ENCODE measurements at places on chromosomes 5 and 9. TPM values are rescaled to one million over a fixed set of nuclear protein-coding genes. Genes with fewer than 3 reads are reported as not detected.

- DNase-seq: peak; percentile 74
These were observed 62.3 kb downstream of the LHFPL2 start for GRCh38 chr5:78586251-78586650.

- DNase-seq: no peak
These were observed 22.7 kb downstream of the KLF4 start for GRCh38 chr9:107466826-107467225.

GRCh38 chr9:112535301-112535700, 48.7 kb downstream of the KIAA1958 start:
- DNase-seq: peak; percentile 57

DNA sequence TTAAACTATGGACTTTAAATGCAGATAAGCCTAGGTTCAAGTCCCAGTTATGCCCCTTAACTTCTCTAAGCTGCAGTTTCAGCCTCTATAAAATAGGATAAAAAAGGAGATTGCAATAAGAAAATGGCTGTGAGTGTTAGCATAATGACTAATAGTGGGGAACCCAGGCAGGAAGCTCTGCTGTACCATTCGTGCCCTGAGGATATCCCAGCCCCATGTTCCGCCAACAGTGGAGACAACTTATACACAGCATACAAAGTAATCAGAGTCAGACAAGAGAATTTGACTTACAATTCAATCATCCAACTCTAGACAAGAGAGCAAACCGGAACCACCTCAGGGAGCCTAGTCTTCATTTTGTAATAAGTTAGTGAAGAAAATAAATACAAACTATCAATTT, 141.5 kb upstream of the FSTL4 start:
- DNase-seq: peak; percentile 90

DNA sequence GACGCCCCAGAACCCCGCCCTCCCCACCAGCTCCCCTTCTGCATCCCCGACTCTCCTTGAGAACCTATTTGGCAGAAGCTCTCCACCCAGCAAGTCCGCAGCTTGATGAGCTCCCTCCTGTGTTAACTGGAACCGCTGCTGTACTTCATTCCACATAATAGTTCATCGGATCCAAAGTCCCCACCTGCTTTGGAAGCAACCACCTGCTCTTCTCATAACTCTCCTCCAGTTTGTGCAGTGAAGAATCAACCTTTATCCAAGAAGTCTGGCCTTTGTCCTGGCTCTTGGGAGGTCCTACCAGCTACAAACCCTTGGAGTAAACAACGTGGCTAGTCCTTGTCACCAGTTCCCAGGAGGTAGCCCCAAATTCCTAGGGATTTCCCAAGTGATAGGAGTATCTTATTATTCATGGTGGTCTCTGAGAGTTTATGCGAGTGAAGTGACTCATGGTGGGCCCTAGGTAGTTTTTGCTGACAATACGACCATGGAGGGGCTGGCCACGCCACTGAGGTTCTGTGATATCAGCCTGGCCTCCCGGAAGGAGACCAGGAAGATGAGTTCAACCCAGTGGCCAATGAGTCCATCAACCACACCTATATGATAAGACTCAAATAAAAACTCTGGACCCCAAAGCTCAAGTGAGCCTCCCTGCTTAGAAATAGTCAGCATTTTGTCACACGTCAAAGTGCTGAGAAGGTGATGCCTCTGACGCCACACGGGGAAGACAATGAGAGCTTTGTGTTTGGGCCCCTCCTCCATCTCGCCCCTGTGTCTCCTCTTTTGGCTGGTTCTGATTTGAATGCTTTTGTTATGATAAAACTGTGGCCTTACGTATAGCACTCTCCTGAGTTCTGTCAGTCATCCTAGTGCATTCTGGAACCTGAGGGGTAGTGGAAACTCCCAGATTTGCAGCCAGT, 3.6 kb upstream of the IL4 start:
- no peak for DNase-seq

- DNase-seq: no peak
These were observed 110.3 kb downstream of the ARRDC3 start for GRCh38 chr5:91272858-91273257.

- no peak for DNase-seq
These were observed 61.5 kb upstream of the RNU6ATAC start for GRCh38 chr9:134225816-134226215.

GRCh38 chr5:9394221-9394620, 151.7 kb downstream of the SEMA5A start:
- no peak for DNase-seq

DNA sequence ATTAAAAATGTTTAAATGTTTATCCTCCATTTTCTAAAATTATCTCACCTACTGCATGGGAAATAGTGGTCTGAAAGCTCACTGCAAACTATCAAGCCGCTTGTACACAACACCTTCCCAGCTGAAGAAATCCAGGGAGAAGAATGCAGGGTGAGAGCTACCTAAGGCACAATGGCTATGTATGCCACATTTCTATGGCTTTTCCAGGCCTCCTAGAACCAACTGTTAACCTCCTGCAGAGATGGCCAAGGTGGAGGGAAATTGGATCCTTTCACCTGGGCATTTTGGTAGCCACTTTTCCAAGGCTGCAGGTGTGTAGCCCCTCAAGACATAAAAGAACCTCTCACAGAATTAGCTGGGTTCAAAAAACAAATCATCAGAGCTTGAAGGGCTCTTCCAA, 286.4 kb downstream of the EBF1 start:
- no peak for DNase-seq

The CCDC183 gene
- 0.37 TPM for total RNA-seq

- no peak for DNase-seq
These were observed 20.2 kb downstream of the TLN1 start for GRCh38 chr9:35711501-35712428.

- DNase-seq: no peak
These were observed 1026.3 kb downstream of the CDH12 start for GRCh38 chr5:21826884-21827283.

The DBH gene
- total RNA-seq: not detected

DNA sequence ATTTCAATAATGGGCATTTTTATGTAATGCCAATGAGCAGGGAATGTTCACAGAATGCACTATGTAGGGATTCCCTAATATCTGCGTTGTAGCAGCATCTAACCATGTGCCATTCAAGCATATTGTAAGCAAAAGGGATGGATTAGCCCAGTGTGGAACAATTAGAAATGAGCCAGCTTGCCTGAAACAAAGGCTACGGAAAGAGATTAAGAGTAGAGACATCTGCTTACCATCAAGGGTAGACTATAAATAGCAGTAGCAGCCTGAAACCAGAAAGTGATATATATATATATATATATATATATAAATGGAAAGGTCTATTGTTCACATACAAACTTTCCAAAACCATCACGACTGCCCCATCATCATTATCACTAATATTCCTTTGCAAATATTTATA, 31.9 kb upstream of the CEP120 start:
- no peak for DNase-seq

The PSAT1 gene
- 47.3 TPM for total RNA-seq

- DNase-seq: no peak
These were observed 35.3 kb upstream of the SLIT3 start for GRCh38 chr5:169336242-169336641.

DNA sequence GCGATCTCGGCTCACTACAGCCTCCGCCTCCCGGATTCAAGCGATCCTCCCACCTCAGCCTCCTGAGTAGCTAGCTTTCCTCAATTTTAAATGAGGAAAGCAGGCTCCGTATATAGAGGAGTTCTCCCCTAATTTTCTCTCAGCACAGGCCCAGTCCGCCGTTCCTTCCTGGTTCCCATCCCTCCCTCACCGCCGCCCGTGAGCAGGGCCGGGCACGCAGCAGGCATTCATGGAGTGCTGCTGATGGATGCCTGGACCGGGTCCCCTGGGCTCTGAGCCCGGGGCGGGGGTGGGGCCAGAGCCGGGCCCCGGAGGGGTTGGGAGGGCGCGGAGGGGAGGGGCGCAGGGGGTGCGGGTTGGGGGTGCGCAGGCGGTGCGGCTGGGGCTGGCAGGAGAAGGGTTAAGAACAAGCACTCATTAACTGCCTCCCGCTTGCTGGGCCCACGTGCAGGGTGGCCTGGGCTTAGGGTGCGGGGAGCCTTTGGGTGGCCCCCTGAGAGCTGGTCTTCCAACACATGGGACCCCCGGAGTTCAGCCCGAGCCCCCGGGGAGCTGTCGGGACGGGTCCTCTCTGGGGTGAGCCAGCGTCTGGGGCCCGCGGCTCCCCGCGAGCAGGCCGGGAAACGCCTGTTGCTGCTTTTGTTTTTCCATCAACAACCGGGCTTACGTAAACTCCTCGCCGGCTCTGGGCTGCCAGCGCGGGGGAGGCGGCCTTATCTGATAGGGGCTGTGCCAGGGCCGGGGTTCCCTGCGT, 33.7 kb downstream of the LHX2 start:
- DNase-seq: peak; percentile 67

The ORM1 gene
- total RNA-seq: not detected

GRCh38 chr9:101737165-101737704, 1.2 kb downstream of the GRIN3A start:
- no peak for DNase-seq

DNA sequence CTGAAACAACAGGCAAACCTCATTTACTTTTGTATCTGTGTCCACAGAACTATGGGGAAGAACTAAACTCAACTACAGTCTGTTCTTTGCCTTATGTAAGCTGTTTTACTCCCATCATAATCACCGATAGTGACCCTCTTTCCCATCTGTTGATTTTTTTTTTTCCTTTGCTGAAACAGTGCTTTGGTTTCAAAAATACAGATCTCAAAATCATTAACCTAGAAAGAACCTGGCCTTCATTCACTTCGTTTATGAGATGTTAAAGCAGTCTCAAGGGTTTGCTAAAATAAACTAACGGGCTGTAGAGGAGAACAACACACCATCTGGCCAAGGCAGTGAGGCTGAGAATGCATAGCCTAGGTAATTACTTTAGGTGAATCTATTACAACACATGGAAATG, 706.6 kb upstream of the ZNF608 start:
- no peak for DNase-seq

DNA sequence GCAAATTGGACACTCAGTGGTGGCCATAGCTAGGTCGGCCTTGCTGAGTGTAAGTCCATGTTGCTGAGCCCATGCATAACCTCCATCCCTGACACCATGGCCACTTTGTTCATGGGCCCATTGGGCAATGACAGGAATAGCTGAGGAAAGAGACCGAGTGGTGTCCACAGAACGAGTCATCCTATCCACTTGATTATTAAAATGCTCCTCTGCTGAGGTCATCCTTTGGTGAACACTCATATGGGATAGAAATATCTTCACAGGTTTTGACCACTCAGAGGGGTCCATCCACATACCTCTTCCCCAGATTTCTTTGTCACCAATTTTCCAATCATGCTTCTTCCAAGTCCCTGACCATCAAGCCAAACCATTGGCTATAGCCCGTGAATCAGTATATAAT, 63.6 kb downstream of the PPIC start:
- DNase-seq: no peak

The TLX3 gene
- total RNA-seq: not detected

DNA sequence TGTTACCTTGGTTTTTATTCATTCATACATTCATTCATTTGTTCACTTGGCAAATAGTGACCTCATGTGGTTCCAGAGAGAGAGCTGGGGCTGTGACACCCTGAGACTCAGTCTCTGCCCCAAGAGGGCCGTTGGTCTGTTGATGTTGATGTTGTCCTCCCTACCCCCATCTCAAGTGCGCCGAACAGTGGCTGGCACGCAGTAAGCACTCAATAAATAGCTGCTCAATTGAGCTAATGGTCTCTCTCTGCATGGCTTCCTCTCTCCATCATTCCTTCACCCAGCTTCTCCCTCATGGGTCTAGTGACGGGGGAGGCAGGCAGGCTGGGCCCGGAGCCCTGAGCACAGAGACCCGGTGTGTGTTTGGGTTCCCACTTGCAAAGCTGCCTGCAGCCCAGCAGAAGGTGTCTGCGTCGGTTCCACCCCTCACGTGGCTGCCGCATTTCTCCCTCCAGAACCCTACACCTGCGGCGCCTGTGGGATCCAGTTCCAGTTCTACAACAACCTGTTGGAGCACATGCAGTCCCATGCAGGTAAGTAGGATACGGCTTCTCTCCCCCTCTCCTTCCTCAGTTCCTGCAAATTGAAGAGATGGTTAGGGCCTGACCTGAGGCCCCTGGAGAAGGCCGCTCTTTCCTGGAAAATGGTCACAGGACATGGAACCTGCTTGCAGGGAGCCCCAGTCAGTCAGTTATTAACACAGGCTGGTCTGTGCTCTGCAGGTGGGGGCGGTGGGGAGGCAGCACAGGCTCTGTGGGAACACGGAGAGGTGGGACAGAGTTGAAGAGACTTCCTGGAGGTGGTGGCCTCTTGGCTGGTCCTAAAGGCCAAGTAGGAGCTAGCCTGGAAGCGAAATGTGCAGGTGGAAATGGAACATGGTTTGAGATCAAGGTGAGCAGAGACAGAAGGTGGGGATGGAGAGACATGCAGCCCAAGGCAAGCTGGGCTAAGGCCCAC, 42.0 kb downstream of the AMBP start:
- no peak for DNase-seq

DNA sequence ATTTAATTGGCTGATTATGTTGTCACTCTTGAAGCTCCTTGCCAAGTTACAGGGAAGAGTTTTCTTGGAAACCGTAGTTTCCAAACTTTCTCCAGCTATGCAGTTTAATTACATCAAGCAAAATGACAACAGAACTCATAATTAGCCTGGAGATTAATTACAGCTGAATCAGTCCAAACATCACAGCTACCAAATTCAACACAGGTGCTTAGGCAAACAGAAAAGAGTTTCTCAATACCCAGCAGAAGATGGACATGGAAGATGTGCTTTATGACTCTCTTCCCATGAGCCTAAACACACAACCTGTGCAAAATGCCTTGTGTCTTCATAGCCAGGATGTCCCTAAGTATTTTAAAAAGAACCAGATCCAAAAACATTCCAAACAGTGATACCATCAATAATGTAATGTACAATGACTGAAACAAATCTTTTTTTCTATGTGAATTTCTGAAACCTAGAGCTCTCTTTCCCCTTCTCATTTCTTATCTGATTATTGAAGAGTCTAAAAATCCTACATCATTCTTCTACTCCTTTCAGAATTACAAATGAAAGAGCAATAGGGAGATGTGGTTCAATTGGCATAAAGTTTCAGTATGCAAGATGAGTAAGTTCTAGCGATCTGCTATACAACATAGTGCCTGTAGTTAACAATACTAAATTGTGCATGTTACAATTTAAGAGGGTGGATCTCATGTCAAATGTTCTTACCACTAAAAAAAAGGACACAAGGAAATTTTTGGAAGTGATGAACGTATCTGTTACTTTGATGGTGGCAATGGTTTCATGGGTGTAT, 124.3 kb downstream of the RASEF start:
- no peak for DNase-seq

GRCh38 chr5:91598216-91598615, 215.1 kb upstream of the ARRDC3 start:
- no peak for DNase-seq

GRCh38 chr9:31032206-31032605, 1352.2 kb upstream of the ACO1 start:
- no peak for DNase-seq

DNA sequence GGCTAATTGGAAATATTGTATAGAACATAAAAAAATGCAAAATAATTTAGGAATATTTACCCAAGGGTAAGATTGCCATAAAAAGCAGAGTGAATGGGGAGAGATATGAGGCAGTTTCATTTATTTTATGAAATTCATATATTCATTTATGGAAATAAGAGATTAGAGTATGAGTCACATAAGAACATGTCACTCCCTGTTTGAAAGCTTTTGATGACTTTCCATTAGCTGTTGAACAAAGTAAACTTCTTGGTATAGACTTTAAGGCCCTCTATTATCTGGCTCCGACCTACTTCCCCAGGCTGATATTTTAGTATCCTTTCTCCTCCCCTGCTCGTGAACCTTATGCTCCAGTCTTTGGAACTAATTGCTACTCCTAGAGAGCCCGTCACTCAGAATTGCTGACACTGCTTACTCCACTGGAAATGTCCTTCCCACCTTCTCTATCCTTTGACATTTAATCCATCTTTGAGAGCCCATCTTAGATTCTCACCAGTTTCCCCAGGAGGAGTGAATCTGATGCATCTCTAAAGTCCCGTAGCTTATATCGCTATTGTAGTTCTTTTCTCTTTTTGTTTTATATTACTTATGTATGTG, 8.9 kb upstream of the ACTBL2 start:
- DNase-seq: peak; percentile 38

All from endothelial cell of umbilical vein (primary cell).